ENCODE measurements at places on chromosomes 12 and 14.

- DNase-seq, result no peak
Observed at GRCh38 chr12:109807954-109808643, 25.1 kb downstream of the TRPV4 start.

GRCh38 chr14:58629281-58629680, 8.5 kb upstream of the DACT1 start:
- DNase-seq, result no peak

DNA sequence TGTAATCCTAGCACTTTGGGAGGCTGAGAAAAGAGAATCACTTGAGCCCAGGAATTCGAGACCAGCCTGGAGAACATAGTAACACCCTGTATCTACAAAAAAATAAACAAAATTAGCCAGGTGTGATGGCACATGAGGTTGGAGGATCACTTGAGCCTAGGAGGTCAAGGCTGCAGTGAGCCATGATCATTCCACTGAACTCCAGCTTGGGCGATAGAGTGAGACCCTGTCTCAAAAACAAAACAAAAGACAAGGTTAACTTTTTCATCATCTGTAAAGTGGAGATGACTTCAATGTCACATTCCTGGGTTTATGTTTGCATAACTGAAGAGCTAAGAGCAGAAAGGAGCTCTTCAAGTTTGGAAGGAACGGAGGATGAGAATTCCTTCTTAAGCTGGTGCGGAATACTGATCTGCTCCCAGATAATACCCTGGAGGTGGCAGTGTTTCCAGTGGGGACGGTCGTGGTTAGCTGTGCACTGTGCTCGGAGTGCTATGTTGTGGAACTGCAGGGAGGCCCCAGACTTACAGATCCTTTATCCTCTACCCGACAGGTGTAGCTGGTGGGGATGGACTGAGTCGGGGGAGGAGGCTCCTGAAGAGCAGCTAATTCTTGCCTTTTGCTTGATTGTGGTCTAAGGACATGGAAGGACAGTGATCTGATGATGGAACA, 22.5 kb upstream of the BICD1 start:
- no peak for DNase-seq

DNA sequence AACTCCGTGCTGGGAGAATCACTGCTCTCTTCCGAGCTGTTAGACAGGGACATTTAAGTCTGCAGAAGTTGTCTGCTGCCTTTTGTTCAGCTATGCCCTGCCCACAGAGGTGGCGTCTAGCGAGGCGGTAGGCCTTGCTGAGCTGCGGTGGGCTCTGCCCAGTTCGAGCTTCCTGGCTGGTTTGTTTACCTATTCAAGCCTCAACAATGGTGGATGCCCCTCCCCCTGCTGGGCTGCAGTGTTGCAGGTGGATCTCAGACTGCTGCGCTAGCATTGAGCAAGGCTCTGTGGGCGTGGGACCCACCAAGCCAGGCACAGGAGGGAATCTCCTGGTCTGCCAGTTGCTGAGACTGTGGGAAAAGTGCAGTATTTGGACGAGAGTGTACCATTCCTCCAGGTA, 43.7 kb downstream of the GPR137C start:
- DNase-seq, result no peak

GRCh38 chr14:82124511-82124910, 590.9 kb upstream of the SEL1L start:
- DNase-seq, result no peak

- no peak for DNase-seq
Observed at GRCh38 chr14:44995196-44995595, 33.2 kb downstream of the TOGARAM1 start.

DNA sequence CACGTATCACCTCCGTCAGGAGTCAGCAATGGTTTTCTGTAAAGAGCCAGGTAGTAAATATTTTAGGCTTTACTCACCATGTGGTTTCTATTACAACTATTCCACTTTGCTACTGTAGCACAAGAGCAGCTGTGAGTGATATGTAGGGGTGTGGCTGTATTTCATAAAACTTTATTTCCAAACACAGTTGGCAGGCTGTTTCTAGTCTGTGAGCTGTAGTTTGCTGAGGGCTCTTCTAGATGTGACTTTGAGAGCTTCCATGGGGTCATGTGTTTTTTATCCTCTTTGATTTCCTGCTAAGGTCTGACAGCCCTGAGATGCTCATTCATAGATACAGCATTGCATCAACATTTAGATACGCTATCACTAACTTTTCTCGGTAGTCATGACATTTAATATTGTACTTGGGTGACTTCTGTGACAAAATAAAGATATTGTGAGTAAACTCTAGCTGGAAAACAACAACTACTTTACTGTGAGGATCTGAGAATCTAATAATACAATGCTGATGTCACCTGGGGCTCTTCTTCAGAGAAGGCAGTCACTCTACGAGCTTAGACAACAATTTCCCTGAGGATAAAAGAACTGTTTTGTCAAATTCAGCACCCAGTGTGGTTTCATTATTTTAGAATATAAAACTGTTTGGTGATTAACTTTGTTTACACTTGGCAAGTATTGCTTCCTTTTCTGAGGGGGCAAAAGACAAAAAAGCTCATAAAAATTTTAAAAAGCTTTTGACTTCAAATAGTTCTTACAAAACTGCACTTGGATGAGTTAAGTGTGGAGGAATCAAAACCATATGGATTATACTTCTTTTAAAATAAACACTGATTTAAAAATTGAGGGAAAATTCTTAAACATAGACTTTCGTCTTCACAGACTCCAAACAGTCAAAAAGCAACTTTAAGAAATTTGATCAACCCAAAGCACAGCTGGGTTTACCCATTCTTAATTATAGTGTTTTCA, 231.2 kb upstream of the DCN start:
- no peak for DNase-seq

DNA sequence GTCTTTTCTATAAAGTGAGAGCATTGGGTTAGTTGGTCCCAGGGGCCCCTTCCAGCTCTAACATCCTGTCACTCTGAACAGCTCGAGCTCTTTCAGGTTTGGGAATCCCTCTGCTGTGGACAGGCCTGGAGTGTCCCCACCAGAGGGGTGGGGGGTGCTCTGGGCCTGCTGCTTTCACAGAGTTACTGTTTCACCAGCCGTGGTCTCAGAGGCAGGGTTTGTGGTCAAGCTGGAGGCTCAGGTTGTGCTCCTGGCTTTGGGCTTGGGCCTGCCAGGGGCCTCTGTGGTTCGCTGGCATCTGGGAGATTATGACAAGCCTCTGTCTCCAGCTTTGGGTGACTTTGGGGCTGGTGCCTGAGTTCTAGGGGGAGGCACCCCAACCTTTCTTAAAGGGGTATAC, 59.6 kb downstream of the FBXL14 start:
- DNase-seq, result no peak

DNA sequence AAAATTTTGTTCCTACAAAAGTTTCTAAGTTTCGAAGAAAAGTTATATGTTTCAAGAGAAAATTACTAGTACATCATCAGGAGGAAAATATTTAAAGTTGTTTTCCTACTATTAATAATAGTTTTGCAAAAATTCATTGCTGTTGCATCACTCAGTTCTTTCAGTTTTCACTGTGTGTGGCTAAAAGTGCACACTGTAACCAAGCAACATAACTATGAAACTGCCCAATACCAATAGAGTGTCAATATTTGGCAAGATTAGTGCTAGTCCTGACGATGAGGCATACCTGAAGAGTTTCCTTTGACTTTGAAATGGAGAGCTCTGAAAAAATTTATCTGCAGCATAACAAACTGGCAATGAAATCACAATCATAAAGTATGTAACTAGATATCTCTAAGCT, 194.3 kb downstream of the CPNE8 start:
- DNase-seq, result no peak

- DNase-seq, result peak; percentile 11
Observed at GRCh38 chr12:55797068-55797467, 20.5 kb downstream of the SARNP start.

DNA sequence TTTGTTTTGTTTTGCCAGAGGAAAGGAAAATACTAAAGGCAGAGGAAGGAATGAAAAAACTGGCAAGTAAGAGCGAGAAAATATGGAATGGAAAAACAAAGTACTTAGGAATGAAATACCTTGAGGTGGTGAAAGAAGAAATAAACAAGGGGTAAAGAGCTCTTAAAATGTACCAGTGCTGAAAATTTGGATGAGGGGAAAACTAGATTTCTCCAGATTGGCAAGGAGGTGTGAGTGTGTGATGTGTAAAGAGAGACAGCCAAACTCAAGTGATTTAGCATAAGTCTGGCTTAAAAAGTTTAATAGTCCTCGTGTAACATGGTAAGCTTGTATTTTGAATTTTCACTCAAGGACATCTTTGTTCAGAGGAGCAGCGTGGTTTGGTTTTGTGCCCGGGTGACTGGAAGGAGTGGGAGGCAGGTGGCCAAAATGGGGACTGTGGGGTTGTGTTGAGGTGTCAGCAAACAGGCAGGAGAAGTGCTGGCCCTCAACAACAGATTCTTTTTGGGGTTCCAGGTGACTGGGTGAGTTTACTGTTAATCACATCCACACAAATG, 102.7 kb downstream of the DACT1 start:
- no peak for DNase-seq

DNA sequence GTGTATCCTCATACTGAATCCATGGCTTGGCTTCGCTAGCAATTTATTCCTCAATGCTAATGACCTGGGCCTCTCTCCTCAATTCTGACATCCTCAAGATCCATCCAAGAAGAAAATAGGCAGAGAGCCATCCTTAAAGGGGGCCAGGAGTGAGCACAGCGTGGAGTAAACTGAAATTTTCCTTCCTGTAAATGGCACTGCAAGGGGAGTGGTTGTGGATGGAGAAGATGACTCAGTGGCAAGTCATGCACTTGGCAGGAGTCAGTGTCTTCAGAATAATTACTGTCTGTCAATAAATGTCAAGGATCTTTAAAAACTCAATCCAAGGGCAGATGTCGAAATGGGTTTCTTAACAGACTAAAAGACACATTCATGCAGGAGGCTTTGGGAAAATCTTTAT, 88.0 kb upstream of the TMEM132C start:
- no peak for DNase-seq
